Activated CD4-positive, alpha-beta T cell treated with anti-CD3 and anti-CD28 coated beads, Interleukin-2, amount 50 U/mL, for 4 hours (primary cell): ENCODE measurements at places on chromosomes 16 and 17.

GRCh38 chr16:85047867-85048455, 20.4 kb downstream of the KIAA0513 start:
- no peak for DNase-seq

DNA sequence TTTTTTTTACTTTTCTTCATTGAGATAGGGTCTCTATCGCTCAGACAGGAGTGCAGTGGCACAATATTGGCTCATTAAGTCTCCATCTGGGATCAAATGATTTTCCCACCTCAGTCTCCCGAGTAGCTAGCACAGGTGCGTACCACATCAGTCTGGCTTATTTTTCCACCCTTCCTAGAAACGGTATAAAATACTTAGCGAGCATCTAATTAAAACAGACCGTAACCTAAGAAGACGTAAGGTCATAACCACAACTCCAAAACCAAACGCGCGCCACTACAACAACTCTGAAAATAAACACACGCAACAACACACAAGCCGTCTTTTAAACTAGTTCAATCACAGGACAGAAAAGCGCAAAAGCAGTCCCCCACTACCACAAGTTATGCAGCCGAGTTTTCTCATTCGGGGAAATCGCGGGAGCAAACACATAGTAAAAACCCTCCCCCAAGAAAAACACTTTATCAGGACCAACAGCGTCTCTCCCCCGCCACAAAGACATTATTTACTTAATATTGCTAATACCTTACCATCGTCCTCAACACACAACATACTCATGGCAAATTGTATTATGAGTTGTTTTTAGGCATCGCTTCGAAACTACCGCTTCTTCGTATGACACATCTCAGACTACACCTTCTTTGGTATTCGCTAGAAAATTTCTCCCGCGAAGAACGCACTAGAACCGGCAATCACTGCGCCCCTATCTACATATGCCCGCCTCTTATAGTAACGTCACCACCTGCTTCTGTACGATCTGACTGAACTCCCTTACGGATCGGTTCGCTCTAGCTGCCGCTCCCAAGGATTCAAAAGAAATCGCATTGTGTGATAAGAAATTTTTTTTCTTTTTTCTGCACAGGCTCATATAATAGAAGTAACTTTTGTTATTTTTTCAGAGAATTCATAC, 32.8 kb downstream of the TEX14 start:
- peak; percentile 59 for DNase-seq

- no peak for DNase-seq
Observed at GRCh38 chr17:8630227-8630801, at the start of gene MYH10. MYH10 (minus strand) TSS chr17:8630725; CDS start chr17:8623246, 7,479 bp downstream.

GRCh38 chr17:43560461-43561427, 14.6 kb upstream of the ETV4 start:
- DNase-seq: no peak

GRCh38 chr17:76018801-76019200, 8.3 kb downstream of the EVPL start:
- no peak for DNase-seq

DNA sequence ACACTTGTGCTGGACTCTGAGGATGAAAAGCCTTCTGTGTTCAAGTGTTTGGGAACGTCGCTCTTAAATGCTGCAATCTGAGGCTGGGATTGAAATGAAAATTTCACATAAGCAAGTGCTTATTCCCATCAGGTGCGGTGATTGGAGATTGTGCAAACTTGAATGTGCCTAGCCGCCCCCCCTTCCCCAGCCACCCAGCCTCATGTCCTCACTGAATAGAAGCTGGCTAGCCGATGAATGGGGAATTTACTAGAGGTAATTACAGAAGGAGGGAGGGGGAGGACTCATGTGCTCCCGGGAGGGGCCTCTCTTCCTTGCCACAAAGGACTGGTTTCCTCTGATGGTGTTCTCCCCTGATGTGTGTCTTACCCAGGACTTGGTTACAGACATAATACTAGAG, 544.8 kb upstream of the EEF2KMT start:
- DNase-seq: no peak

DNA sequence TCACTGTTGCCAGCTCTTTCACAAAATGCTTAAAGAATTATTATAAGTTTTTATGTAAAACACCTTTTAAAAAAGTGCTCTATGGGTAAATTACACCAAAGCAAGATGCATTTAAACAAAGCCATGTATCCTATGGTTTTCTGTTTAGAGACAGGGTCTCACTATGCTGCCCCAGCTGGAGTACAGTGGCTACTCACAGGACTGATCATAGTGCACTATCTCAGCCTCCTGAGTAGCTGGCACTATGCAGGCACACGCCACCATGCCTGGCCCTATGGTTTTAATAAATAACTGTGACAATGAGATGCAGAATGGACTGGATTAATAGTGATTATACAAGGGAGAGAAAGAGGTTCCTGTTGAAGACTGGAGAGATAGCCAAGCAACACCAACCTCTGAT, 40.2 kb downstream of the SPOP start:
- DNase-seq: no peak

GRCh38 chr16:69326172-69326873, 4.1 kb downstream of the PDF start:
- DNase-seq: no peak

DNA sequence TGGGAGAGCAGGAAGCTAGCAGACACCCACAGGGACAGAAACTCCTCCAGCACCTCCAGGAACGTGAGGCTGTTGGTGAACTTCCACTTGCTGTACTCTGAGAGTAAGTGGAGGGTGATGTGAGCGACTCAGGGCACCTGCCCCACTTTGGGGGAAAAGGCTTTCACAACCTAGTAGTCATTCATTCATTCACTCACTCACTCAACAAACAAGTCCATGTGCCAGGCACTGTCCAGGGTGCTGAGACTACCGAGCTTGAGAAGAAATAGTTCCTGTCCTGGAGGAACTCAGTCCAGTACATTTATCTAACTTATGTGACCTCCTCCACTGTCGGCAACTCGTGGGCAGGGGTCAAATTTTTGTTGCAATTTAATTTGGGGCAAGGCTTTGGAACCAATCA, 26.6 kb downstream of the LGALS9 start:
- DNase-seq: no peak

GRCh38 chr16:67198238-67198734, 645 bp upstream of the ELMO3 start:
- DNase-seq: no peak
